Activated naive CD4-positive, alpha-beta T cell treated with Interleukin-2 at 50 U/mL for 16 hours (primary cell): ENCODE measurements at places on chromosomes 3 and 15.
A peak's percentile ranks its signal among the peaks of the same experiment; 100 is the strongest.

GRCh38 chr15:43934480-43934879 lies 107.7 kb downstream of the WDR76 start:
- DNase-seq: no peak

GRCh38 chr3:71277341-71277740 lies 306.2 kb downstream of the FOXP1 start:
- DNase-seq: no peak

- DNase-seq: no peak
Measured at GRCh38 chr3:155861476-155862183, 7.4 kb upstream of the SLC33A1 start.

DNA sequence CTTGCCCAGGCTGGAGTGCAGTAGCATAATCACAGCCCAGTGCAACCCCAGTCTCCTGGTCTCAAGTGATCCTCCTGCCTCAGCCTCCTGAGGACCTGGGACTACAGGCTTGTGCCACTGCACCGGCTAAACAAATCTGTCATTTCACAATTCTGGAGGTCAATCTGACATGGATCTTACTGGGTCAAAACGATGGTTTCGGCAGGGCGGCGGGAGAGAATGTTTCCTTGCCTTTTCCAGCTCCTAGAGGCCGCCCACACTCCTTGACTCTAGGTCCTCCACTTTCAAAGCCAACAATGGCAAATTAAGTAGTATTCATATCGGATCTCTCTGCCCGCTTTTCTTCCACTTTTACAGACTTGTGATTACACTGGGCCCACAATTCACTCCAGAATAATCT lies 14.8 kb downstream of the ATP10A start:
- DNase-seq: no peak

GRCh38 chr3:66404903-66405700 lies 95.7 kb downstream of the LRIG1 start:
- DNase-seq: no peak

DNA sequence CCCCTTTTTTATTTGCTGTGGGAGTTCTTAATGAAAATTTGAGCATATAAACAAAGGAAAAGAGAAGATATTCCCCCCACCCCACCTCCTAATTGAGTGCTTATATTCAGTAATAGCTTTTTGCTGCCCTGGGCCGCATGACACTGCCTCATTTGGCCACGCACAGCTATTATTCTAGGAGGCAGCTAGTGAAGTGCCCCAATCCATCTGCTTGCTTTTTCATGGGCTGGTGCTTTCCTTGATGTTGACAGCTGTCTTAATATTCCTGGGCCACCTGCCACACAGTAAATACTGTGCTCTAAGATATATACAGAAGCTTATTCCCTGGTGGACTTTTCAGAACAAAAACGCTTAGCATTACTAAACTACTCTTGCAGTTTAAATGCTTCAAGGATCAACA lies 3.8 kb upstream of the CRYBG3 start:
- no peak for DNase-seq

GRCh38 chr3:183033746-183034145 lies 53.4 kb upstream of the DCUN1D1 start:
- DNase-seq: no peak

DNA sequence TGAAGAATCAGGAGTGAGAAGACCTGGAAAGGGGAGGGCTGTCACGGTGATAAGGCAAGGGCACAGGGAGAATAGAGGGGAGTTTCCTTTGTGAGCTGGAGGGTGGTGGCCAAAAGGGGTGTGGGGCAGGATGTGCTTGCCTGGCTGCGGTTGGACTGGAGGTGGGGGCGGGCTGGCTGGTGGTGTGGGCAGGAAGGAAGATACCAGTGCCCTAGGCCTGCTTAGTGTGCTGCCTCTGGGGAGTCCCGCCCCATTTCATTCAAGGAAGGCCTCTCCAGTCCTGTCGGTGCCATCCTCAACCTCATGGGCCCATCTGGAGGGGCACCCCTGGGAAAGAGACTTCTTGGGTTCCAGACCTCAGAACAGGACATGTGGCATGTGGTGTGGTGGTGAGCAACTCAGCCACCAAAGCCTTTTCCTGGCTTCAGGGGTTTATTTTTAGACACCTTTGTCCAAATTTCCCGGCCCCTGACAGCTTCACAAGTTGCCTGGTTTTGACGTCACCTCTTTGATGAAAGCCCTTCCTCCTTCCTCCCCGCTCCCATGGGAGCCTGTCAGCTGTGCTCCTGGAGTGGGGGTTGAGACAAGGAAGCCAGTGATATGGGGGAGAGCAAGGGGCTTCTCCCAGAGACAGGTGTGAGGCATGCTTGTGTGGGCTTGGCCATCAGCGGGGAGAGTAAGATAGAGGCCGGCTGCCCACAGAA lies 15.6 kb downstream of the TEX264 start:
- DNase-seq: peak; percentile 83

- DNase-seq: no peak
Measured at GRCh38 chr15:69298697-69299441, at the start of gene PAQR5. Gene PAQR5, plus strand, starts transcription at chr15:69298912. Its CDS starts 61,169 bp downstream, at chr15:69360081.

GRCh38 chr15:101394654-101395053 lies 94.9 kb downstream of the PCSK6 start:
- DNase-seq: no peak

- DNase-seq: no peak
Measured at GRCh38 chr15:50162969-50163718, 18.9 kb upstream of the SLC27A2 start.

- DNase-seq: no peak
Measured at GRCh38 chr15:96326328-96327154, 4.0 kb upstream of the NR2F2 start.

DNA sequence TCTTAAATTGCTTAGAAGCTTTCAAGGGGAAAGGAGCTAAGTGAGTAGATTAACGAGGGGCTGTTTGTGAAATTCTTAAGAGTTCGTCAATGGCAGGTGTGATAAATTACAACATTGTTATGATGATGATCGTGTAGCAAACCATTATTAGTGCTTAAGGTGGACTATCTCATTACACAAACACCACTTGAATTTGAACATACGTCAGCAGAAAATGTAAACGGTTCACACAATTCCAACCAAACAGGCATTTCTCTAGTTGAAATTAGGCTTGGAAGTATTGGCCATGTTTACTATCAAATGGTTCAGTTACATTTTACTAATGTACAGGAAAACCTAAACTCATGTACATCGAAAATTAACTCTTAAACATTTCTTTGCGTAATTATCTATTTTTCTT lies 102.8 kb downstream of the PYDC2 start:
- no peak for DNase-seq

GRCh38 chr15:63458026-63458425 lies 46.4 kb upstream of the USP3 start:
- DNase-seq: no peak

- DNase-seq: no peak
Measured at GRCh38 chr15:41506796-41507341, 6.8 kb downstream of the LTK start.
